ENCODE measurements at places on chromosomes 2 and 18. TPM values are rescaled to one million over a fixed set of nuclear protein-coding genes. Genes with fewer than 3 reads are reported as not detected.

- DNase-seq = no peak
These were observed 26.8 kb downstream of the SERPINB4 start for GRCh38 chr18:63617049-63617914.

DNA sequence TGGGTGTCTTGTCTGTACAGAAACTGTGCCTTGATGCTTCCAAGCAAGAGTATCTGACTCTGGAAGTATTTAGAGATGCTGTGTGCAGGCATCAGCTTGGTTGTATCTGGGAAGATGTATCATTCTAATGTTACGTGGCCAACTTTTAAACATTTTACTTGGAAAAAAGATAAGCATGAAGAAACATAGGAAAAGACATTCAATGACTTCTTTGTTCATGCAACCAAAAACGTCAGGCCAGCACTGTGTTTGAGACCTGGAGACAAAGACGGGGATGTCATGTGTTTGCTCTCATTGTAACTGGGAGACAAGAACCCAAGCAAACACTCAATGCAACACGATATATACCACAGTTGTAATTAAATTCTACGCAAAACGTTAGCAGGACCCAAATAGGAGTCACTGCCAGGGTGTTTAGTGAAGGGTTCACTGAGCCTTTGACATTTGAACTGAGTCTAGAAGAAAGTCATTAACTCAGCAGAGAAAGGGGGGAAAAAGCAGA, 8.9 kb upstream of the SESTD1 start:
- no peak for DNase-seq

DNA sequence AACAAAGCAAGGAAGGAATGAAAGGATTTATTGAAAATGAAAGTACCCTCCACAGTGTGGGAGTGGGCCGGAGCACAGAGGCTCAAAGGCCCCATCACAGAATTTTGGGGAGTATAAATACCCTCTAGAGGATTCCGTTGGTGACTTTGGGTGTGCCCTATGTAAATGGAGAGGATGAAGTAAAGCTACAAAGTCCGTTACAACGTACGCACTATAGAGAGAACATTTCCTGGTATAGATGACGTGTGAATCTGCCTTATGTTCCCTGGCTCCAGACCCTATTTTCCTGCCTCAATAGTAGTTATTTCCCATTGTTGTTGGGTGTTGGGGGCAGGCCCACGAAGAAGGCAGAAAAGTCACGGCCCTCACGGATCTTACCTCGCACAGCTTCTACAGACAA, 65.3 kb downstream of the GALR1 start:
- no peak for DNase-seq

DNA sequence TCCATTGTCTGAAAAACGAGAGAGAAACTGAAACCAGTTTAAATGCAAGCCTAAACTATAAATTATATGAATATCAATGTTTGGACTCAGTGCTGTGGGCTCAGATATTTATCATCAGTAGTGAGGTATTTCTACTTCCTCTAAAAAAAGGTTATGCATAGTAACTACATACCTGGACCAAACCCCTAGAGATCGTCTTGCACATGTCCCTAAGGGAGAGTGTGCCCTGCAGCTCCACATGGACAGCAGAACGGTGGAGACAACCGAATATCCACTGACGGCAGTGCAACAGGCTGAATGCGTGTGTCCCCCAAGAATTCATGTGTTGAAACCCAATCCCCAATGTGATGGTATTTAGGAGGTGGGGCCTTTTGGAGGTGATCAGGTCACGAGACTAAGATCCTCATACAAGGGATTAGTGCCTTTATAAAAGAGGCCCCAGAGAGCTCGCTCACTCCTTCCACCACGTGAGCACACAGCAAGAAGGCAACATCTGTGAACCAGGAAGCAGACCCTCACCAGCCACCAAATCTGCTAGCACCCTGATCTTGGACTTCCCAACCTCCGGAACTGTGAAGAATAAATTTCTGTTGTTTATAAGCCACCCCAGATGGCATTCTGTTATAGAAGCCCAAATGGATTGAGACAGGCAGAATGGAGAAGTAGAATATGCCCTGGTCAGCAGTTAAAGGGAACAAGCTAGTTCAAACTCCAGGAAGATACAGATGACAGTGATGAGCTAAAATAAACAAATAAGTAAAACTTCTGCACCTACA, 208.4 kb downstream of the ANAPC1 start:
- DNase-seq = no peak

Gene ESPNL
- total RNA-seq = not detected

DNA sequence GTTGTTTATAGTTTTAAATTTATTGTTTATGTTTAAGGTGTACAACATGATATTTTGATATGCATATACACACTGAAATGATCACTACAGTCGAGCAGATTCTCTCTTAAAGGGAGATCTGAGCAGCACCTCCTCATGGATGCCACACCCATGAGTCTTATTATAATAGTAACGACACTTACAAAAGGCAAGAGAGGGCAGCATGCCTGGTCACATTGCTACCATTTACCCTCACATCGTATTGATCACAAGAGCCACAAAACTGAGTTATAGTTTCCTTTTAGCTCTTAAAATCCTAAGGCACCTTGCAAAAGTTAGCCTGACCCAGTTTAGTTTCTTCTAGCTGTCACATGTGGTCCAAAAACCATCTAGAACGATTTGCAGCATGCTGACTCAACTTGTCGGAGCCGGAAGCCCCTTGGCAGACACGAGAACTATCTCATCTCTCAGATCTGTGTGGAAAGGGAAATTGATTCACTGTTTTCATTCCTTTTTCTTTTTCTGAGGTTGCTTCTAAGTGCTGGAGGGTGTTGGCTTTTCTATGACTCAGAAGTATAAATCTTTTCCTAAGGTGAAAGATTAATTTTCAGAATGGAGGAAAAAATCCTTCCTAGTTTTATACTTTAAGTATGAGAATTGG, 85.3 kb downstream of the CDC42EP3 start:
- peak; percentile 68 for DNase-seq

Gene C2orf15
- 1.3 TPM for total RNA-seq

DNA sequence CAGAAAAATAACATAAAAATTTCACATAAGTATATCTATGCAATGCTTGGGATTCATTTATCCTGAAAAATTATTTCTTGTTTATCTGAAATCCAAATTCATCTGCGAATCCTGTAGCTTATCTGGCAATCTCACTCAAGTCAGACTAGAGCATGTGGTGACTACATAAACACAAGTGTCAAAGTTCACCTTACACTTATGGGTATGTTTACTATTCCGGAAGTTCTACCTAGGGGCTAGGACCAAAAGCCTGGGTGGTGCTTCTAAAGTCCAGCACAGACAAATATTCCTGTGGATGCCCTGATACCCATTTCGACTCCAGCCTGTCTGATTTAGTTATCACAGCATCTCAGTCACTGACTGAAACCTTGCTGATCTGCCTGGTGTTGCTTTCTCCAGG, 364.0 kb downstream of the METTL4 start:
- DNase-seq = no peak

Gene TTC32
- 15.3 TPM for total RNA-seq

DNA sequence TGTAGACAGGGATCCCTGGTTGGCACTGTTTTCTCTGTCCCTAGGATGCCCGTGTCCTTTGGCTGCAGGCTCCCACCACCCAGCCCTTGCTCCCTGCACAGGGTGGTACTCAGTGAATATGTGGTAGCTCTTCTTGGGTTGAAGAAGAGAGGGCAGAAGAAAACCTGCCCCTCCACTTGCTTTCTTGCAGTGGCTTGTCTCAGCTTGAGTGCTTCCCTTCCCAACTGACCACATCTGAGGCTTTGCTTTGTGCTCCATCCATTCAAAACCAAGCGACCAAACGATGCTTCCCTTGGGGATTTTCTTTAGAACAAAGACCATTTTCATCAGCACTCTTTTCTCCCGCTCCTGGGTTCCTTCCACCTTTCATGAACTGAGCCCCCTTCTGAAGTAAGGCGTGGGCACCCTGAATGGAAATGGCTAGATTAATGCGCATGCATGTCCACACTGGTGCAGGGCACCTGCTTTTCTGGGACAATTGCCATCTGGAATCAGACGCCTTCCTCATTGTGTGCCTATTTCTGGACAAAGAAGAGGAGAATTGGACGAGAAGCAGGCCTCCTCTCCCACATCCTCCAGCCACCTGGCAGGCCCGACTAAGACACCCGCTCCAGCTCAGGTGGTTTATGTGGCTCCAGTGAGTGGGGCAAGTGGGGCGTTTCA, 59.1 kb downstream of the ARL4C start:
- DNase-seq = no peak

- peak; percentile 4 for DNase-seq
These were observed 185.3 kb upstream of the ATP5MC3 start for GRCh38 chr2:175366815-175367214.

Gene RAB6C
- not detected for total RNA-seq

Gene LBX2
- 0.18 TPM for total RNA-seq

Gene OR6B2
- not detected for total RNA-seq

DNA sequence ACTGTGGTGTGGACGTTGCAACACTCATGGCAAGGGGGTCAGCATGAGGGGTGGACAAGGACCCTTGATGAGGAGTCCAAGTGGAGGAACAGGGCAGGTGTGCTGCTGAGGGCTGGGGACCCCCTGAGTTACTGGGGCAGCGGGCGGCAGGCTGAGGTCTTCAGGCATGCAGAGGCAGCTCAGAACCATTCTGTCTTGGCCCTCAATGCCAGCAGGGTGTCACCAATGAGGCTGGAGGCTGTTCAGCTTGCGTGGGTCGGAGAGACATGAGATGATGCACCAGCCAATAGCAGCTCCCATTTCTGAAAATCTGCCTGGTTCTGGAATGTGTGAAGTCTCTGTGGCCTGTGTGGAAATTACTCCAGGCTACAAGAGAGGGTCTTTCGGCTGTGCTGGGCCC, 105.4 kb downstream of the INHBB start:
- DNase-seq = no peak

All from activated naive CD8-positive, alpha-beta T cell treated with anti-CD3 and anti-CD28 coated beads for 36 hours (primary cell).